SW 1271 (cell line): ENCODE measurements at places on chromosomes 3 and 15.

GRCh38 chr3:9064850-9065249 is 101.6 kb upstream of the RAD18 start:
- no peak for DNase-seq

GRCh38 chr3:15280853-15281532 is 51.4 kb downstream of the SH3BP5 start:
- no peak for DNase-seq

GRCh38 chr3:191804935-191805334 is 344.0 kb downstream of the PYDC2 start:
- DNase-seq, result no peak

DNA sequence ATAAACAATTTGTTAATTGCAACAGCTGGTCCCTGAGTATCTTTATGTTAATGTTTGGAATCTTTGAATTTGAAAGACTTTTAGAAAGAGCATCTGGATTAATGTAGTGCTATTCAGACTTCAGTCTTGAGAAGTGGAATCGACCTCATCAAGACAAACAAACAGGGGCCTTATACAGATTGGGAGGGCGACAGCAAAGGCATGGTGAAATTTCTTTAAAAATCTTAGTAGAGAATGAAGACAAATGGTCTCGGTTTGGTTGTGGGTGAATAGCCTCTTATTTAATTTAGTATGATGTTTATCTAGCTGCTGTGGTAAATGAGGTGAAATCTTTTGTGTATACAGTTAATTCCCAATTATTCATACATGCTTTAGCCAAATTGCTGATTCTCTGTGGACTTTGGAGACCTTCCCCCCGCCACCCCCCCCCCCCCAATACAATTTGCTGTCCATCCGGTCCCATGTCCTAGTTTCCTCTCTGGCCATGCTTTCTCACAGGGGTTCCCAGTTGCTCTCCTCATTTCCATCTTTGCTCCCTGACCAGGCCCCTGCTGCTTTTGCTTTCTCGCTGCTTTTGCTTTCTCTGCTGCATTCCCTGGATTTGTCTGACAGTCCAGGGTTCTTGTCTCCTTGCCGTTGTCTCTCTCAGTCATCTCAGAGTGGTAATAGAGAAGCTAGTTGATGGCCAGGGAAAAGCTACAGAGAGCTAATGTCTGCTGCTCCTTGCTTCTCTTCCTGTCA is 135.3 kb downstream of the FNDC3B start:
- no peak for DNase-seq

GRCh38 chr3:6132684-6133432 is 728.1 kb upstream of the GRM7 start:
- no peak for DNase-seq

GRCh38 chr3:47347217-47347801 is 33.5 kb upstream of the PTPN23 start:
- DNase-seq, result no peak

DNA sequence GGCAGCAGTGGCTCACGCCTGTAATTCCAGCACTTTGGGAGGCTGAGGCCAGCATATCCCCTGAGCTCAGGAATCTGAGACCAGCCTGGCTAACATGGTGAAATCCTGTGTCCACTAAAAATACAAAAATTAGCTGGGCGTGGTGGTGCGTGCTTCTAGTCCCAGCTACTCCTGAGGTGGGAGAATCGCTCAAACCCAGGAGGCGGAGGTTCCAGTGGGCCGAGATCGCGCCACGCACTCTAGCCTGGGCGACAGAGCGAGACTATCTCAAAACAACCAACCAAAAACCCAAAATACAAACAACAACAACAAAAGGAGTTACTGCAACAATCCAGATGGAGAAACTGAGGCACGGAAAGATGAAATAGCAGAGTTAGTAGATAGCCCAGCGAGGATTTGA is 35.4 kb downstream of the SAXO2 start:
- DNase-seq, result no peak

DNA sequence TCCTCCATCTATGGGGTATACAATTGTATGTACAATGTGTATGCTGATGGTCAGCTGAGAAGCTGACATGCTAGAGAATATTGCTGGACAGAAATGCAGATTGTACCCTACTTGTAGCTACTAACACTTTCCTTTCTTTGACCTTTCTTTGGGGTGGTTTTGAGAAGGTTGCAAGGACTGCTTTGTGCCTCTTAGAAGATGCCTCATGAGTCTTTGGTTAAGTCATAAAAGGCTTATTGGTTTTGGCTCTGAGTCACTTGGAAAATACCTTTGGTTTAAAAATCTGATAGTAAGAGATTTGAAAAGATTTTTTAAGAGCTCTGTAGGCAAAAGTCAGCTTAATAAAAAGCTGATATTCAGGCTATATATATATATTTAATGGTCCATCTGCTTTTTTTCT is 71.5 kb downstream of the ZMAT3 start:
- no peak for DNase-seq

DNA sequence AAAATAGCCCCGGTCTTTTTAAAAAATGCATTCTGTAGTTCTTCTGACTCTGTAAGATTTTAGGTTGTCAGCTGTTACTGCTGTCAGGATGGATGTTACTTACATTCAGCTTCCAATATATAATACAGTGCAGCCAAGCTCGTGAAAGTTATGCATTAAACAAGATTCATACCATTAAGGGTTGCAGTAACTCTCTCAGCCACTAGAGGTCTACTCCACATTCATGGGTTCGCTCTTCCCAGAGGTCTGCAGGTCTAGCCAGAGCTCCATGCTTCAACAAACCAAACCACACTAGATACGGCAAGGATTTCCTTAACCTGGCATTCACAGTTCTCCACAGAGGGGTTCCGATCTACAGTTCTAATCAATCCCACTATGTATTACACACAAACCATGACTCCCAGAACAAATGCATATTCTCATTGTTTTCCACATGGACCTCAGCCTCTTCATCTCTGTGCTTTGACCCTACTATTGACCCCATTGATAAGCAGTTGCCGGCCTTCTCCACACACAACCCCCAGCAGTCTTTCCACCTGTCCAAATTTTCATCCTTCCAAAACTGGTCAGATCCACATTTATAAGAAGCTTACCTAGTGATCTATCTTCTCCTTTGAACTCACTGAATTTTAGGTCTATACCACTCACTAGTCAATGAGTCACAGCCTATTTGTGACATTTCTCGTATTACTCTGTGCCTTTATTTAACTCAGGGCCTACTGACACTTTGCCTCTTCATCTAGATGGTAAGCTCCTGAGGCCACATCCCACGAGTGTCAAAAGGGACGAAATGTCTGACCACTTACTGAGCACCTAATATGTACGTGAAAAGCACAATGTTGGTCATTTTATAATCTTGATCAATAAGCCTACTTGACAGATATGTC is 33.7 kb downstream of the RORA start:
- DNase-seq, result peak; percentile 52

DNA sequence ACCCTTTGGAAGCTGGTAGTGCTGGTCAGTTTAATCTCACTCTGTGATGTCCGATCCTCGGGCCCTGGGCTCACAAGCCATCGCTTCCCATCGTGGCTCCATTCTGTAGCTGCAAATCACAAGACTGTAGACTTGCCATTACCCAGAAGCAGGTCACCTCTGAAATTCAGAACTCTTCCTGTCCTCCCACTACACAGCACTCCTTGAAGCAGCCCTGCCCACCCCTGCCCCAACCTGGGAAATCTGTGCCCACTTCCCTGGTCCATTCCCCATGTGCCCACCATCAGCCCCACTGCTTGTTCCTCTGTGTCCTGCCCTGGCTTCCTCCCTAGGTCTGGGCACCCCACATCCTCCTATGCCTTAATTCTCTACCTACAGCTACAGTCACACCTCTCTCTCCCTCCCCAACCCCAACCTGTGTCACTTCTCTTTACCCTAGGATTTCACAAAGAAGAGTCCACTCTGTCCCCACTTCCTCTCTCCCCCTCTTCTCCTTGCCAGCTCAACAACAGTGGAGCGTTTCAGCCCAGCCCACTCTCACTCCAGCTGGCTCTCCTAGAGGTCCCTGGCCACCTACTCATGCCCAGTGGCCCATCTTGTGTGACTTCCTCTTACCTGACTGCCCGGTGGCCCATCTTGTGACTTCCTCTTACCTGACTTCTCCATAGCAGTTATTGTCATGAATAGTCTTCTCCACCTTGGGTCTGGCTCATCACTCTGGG is 8.3 kb downstream of the ZNF710 start:
- DNase-seq, result no peak

DNA sequence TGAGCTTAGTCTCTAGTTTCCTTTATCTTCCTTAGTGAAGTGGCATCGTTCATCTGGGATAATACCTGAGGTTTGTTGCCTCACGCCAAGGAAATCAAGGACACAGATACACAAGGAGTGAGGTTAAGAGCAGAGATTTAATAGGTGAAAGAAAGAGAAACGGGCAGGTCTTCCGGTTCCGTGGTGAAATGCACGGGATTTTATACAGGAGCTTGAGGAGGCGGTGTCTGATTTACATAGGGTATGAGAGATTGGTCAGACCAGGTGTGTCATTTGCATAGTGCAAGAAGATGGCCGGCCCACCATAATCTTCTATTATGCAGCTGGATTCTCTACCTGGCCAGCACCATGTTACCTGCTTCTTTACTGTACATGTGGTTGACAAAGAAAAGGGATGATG is 17.2 kb downstream of the ARRDC4 start:
- no peak for DNase-seq
